Activated CD4-positive, CD25-positive, alpha-beta regulatory T cell (primary cell): ENCODE measurements at places on chromosomes 13 and 19.

- no peak for DNase-seq
These were observed at the start of gene IZUMO1 for GRCh38 chr19:48746738-48747575. Gene IZUMO1, minus strand, starts transcription at chr19:48746909. Its CDS starts 1,050 bp downstream, at chr19:48745859.

- no peak for DNase-seq
These were observed 4.3 kb downstream of the CD209 start for GRCh38 chr19:7742991-7743390.

DNA sequence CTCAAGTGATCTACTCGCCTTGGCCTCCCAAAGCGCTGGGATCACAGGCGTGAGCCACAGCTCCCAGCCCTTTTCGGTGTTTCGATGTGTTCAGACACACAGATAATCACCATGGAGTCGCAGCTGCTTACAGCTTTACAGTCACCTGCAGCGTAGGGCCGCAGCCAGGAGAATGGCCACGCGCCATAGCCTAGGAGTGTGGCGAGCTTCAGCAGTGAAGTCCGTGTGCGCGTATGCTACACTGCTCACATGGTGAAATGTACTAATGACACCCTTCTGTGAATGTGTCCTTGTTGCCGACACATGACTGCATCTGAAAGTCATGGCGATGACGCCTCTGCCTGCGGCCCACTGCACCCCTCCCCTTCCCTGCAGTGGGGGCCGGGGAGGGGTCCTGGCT lies 23.6 kb downstream of the AP3D1 start:
- DNase-seq: no peak

DNA sequence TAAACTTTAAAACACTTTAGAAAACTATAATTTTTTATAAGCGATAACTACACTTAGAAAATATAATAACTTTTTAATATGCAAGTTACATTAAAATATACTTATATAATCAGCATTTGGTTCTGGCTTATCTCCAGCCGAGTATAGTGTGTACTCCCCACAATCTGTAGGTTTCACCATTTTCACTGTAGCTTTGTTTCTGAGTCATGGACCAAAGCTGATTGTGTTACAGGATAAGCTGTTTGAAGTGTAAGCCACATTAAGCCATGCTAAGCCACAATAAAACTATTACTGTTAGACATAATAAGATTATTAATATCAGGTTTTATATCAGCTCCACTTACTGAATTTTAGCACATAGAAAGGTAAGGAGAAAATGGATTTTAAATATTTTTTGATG lies 43.8 kb downstream of the CCDC122 start:
- DNase-seq: no peak

- DNase-seq: no peak
These were observed 293.8 kb downstream of the TSHZ3 start for GRCh38 chr19:31055454-31055853.

DNA sequence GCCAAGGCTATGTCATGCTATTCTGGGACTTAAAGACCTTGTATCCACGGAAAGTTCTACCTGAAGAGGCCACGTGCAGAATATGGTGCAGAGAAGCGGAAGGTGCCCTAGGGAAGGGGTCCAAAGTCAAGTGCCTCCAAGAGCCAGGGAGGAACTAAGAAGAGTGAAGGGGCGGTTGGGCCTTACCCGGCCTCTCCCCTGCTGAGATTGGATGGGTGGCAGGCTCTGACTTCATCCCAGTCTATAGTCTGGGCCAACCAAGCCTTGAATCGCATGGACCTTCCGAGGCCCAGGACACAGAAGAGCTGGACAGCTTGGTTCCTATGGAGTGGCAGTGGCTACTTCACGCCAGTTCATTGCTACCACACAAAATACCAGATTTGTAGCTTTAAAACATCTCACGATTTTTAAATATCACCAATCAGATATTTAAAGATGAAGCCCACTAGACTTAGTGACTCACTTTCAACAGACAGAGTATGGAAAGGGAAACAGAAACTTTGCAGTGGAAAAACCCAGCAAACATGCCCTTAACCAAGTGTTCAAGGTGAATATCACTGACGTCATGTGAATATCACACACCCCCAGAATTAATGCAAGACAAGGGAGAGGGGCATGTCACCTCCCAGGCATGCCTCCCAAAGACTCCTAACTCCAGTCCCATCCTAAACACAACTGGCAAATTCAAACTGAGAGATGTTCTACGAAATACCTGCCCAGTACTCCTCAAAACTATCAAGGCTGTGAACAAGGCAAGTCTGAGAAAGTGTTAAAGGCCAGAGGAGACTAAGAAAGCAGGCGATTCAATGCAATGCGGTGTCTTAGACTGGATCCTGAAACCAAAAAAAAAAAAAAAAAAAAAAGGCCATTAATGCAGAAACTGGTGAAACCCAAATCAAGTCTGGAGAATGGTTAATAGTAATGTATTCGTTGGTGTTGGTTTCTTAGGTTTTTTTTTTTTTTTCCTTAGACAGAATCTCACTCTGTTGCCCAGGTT lies 10.2 kb downstream of the C19orf12 start:
- DNase-seq: no peak

DNA sequence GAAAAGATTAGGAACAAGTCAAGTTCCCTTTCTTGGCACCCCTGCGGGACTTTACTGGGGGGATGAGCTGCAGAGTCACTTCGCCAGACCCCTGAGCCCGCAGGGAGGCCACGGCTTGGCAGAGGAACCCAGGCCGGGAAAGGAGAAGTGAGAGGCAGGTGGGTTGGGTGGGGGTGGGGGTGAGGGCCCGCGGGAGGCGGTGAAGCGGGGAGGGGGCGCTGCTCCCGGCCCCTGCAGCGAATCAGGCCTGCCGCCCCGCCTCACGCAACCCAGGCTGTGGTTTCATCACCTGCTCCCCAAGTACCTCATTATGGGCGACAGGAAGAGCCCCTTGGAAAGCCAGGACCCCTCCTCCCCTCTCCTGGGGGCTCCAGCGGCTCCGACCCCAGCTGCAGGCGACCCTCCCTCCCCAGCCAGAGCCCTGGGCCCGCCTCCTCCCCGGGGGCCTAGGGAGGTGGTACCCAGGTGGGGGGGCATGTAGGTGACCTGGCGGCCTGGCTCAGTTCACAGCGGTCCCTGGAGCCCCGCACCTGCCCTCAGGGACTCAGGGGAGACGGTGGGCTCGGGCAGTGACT lies 9.5 kb downstream of the MEF2B start:
- no peak for DNase-seq

DNA sequence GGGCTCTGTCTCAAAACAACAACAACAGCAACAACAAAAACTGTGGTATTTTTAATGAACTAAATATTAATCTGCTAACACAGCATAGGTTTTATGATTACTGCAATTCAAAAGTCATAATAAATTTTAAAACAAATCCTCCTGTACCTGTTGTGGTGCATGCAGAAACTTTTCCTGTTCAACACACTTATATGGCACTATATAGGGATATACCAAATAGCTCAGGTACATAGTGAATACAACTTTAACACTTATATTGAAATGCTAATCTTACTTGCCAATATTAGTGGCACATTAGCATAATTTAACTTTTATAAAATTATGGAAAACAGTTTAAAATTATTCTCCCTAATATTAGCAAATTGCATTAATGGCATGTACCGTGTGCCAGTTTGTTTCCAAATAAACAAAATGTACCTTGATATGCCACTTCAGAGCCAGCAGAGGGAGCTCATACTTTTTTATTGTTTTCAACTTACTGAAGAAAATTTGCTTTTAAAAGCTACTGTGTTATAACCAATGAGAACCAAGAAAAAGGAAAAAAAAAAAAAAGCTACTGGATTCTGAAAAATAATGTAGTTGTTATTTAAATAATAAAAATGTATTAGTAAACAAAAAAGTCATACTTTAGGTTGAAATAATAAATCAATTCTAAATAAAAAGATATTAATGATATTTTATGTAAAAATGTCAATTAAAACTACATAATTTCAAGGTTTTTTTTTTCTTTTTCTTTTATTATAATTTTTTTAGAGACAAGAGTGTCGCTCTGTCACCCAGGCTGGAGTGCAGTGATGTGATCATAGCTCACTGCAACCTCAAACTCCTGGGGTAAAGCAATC lies 18.0 kb upstream of the RBM26 start:
- no peak for DNase-seq

GRCh38 chr13:69921156-69921555 lies 186.5 kb upstream of the ATXN8OS start:
- DNase-seq: no peak

- no peak for DNase-seq
These were observed 22.0 kb downstream of the EPN1 start for GRCh38 chr19:55697069-55697440.

DNA sequence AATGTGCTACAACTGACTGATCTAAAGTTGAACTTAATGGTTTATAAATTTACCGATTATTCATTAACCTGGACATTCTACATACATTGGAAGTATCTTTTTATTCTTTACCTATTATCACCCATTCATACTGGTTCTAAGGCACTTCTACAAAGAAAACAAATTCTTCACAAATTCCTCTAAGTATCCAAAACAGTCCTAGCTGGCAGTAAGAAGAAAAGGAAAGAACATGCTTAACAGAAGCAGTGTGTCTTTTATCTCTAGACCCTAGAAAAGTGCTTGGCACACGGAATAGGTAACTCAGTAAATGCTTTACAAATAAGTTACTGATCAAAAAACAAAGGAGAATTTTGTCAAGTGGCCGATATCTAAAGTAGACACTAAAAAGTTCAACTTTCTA lies 32.8 kb downstream of the TSC22D1 start:
- no peak for DNase-seq

GRCh38 chr13:96431044-96431581 lies 341.2 kb downstream of the HS6ST3 start:
- no peak for DNase-seq

DNA sequence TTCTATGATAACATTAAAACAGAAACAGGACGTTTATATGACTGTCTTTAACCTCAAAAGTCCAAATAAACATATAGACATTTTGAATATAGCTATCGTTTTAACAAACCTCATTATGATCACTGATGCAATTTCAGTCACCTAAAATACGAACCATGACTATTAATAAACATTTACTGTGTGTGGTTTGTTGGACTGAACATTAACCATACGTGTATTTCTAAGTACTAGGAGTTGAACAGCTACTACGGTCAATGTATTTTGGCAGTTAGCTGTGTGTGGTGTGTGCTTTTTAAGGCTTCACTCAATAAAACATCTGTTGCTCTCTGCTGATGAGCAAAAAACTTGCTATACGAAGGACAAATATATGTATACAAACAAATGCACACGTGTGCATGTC lies 281.4 kb downstream of the ABCC4 start:
- no peak for DNase-seq
